ENCODE measurements at places on chromosomes 16 and 17.

DNA sequence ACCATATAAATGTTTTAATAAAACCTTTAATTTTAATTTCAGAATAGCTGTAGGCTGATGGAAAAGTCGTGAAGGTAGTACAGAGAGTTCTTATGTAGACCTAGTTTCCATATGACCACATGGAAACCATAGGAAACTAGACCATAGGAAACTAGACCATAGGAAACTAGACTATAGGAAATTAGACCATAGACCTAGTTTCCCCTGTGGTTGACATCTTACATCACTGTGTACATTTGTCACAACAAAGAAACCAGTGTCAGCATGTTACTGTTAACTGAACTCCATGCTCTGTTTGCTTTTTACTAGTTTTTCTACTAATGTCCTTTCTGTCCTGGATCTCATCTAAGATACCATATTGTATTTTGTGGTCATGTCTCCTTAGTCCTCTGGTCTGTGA lies 14.6 kb downstream of the NUDT7 start:
- no peak for DNase-seq

DNA sequence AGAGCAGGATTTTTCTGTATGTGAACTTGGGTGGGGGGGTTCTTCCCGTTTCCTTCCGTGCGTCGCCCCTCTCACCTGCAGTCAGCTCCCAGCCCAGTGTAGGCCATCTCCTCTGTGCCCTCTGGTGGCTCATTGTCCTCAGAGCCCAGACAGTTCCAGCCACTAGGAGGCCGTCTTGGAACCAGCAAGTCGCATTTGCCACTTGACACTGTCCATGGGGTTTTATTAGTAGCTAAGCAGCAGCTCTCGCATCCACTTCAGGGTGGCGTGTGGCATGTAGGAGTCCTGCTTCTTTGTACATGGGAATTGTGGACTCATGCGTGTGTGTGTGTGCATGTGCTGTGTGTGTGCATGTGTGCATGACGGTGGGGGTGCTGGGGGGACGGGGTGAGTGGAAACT lies 74.0 kb downstream of the SEC14L1 start:
- no peak for DNase-seq

DNA sequence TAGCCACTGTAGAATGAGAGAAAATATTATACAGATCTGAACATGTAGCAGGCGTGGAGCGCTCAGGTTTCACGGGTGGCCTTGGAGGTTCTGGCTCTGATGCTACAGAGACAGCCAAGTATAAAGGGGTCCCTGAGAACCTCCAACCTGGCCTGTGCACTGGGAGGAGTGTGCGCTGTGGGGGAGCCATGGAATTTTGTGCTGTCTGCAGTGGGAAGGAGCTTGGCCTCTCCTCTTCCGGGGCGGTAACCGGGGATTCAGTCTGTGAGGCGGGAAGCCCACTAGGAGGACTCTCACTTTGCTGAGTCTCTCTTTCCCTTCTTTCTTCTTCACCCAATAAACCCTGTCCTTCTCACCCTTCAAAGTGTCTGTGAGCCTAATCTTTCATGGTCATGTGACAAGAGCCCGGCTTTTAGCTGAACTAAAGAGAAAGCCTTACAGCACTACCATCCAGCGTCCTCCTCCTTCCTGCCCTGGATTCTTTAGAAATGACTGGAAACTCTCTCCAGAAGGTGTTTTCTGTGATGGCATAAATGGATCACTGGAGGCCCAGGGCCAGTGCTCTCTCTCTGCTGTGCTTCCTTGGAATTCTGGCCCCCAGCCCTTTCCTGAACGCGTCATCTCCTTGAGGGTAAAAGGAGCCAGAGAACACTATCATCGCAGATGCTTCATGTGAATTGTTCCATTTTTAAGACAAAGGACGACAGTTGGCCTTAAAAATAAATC lies 232.1 kb upstream of the CACNG5 start:
- no peak for DNase-seq

GRCh38 chr16:64390102-64390501 lies 731.8 kb downstream of the CDH11 start:
- no peak for DNase-seq

DNA sequence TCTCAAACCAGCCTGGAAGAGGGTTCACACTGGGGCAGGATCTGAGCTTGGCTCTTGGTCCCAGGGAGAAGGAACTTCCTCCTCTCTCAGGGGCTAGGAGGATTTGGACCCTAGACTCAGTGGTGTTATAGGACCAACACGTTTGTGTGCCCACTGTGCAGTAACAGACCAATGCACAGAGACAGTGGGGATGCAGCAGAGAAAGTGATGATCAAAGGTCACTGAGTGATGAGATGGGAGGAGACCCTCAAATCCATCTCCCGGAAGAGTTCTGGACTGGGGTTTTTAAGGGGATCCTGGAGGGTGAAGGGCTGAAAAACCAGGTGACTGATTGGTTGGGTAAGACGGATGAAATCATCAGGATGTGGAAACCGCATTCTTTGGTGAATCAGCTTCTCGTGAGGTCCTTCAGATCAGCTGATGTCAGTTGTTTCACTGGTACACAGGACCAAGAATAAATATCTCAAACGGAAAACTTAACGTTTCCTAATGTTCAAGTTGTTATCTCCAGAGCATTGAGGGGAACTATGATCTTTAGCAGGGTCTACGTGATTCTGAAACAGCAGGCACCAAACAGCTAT lies 3.3 kb upstream of the VAC14 start:
- DNase-seq: no peak

- DNase-seq: no peak
These were observed 25.5 kb downstream of the GP2 start for GRCh38 chr16:20301840-20302239.

DNA sequence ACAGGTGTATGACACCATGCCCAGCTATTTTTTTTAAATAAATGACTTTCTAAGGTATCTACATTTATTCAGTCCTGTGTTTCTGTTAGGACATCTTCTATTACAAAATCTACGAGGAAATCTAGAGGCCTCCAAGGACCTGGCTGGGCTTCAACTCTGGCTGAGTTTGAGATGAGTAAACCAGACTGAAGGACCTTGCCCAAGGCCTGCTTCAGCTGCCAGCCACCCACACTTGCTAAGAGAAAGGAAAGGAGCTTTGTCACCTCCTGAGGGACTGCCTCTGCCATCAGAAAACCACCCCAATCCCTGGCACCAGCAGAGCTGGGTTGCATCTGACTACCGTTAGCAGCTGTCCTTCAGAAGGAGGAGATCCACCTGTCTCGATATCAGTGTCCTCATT lies 1.3 kb upstream of the MYO1D start:
- DNase-seq: no peak

GRCh38 chr17:27818401-27819105 lies 18.2 kb upstream of the NOS2 start:
- DNase-seq: no peak

GRCh38 chr17:3505008-3505407 lies 29.2 kb downstream of the ASPA start:
- DNase-seq: no peak

GRCh38 chr16:82682767-82683166 lies 56.0 kb downstream of the CDH13 start:
- no peak for DNase-seq

DNA sequence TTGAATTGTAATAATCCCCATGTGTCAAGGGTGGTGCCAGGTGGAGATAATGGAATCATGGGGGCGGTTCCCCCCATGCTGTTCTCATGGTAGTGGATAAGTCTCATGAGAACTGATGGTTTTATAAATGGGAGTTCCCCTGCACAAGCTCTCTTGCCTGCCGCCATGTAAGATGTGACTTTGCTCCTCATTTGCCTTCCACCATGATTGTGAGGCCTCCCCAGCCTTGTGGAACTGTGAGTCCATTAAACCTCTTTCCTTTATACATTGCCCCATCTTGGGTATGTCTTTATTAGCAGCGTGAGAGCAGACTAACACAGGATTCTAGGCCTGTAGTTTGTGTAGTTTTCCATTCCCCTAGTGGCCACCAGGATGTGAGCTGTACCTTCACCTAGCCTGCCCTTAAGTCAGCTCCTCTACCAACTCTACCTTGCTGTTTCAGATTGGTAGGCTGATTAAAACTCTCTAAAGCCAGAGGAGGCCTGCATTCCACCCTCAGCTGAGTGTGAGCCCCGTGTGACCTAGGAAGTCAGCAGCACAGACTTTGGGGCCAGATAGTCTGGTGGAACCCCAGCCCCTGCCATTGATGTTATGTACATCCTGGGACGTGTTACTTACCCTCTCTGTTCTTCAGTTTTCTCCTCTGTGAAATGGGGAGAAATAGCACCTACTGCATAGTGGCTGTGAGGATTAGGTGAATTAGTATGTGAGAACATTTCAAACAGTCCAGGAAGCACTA lies 252.4 kb upstream of the CACNG5 start:
- no peak for DNase-seq

GRCh38 chr17:61504697-61505096 lies 52.5 kb downstream of the TBX4 start:
- no peak for DNase-seq

DNA sequence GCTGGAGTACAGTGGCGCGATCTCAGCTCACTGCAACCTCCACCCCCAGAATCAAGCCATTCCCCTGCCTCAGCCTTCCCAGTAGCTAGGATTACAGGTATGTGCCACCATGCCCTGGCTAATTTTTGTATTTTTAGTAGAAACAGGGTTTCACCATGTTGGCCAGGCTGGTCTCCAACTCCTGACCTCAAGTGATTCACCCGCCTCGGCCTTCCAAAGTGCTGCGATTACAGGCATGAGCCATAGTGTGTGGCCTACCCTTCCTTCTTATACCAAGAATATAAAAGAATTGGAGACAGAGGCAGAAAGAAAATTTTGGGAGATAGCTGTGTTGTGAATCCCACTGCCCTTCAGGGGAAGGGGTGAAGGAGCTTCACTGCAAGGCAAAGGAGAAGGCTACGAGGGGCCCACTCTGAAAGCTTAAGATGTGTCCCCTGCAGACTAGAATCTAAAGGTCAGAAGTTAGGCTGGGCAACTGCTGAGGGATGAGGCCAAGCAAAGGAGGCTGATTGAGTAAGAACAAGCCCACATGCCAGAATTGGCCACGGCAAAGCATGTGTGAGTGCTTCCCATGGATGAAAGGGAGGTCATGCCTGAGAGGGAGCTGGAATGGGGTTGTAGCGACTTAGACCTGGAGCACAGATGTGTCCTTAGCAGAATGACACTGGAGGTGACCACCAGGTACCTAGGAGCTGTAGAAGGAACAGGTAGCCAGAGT lies 8.4 kb upstream of the CRYBA1 start:
- DNase-seq: no peak

- DNase-seq: no peak
These were observed 6.7 kb downstream of the ZNF646 start for GRCh38 chr16:31080756-31081419.

GRCh38 chr17:74566132-74566753 lies 1.1 kb downstream of the CD300H start:
- DNase-seq: peak; percentile 7

DNA sequence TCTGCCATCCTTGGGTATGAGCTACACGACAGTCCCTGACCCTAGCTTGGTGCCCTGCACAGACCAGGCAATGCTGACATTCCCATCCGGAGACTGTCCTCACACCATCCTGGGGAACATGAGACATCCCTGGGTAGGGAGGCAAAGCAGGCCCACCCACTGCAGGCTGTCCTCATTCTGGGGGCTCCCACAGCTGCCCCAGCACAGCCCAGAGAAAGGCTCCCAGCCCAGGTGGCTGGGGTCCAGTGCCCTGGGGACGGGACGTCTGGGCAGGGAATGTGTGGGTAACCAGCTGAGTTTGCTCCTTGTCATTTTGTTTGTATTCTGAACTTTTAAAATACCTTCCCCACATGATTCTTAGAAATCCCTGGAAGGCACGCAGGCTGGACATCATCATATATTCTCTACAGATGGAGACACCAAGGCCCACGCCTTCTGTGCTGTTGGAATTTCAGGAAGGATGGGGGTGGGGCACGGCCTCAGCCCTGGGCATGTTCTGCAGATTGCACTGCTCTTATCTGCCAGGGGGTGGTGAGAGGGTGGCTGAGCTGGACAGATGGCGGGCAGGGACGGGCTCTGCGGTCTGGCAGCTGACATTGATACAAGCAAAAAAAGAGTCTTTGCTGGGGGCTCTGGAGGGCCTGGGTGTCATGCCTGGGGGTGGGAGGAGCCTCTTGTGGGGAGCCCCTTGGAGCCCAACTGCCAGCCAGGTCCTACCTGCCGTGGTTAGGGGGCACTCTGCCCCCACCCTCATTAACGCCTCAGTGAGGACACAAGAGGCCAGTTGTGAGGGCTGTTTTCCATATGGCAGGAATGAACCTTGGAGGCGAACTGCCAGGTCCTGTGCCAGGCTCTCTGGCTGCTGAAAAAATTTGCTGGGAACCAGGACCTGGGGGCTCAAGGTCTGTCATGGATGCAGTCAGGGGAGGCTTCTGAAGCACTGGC lies 28.4 kb downstream of the LRRC75A start:
- peak; percentile 75 for DNase-seq

- no peak for DNase-seq
These were observed 1.4 kb downstream of the PPP1R9B start for GRCh38 chr17:50149091-50149416.

GRCh38 chr16:22764662-22765327 lies 49.2 kb upstream of the HS3ST2 start:
- no peak for DNase-seq

- DNase-seq: no peak
These were observed 52.4 kb downstream of the CA10 start for GRCh38 chr17:52106072-52106471.

GRCh38 chr16:66399930-66400329 lies 27.2 kb upstream of the BEAN1 start:
- peak; percentile 84 for DNase-seq

- no peak for DNase-seq
These were observed 196.1 kb downstream of the NTN1 start for GRCh38 chr17:9217151-9218056.

DNA sequence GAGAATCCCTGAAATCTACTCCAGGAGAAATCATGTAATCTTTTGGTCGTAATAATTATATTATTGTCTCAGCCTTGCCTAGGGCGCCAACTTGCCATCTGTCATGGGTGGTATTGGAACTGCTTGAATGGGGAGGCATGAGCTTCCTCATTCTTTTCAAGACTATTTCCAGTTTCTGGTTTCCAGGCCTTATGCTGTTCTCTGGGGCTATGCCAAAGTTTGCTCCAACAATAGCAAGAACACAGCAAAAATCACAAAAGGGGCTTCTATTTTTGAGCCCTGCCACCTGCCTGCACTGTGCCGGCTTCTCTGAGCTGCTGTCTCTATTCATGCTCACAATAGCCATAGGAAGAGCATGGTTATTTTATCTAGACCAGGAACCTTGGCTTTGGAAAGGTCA lies 111.7 kb downstream of the SPECC1 start:
- DNase-seq: peak; percentile 91

Measured in NCI-H2171 (cell line).